ENCODE measurements at places on chromosomes 7 and 10.

- no peak for DNase-seq
These were observed 150.4 kb upstream of the RNF32 start for GRCh38 chr7:156490021-156490800.

- no peak for DNase-seq
These were observed 103.2 kb upstream of the TMEM106B start for GRCh38 chr7:12107841-12108254.

DNA sequence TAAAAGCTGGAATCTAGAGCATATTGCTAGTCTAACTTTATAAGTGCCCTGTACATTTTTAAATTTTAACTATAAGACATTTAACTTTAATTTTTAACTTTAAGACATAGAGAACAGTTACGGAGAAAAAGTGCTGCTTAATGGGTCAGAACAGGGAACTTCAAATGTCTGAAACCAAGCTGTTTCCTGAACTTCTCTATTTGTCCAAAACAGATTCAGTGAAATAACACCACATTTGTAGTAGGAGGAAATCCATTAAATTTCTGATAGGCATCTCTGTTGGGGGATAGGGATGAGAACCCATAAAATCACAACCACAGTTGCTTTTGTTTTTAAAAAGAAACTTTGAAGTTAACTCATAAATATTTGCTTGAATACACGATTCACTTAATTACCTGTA lies 170.8 kb upstream of the ANK3 start:
- DNase-seq: no peak

GRCh38 chr7:22307816-22308215 lies 49.1 kb downstream of the RAPGEF5 start:
- no peak for DNase-seq

DNA sequence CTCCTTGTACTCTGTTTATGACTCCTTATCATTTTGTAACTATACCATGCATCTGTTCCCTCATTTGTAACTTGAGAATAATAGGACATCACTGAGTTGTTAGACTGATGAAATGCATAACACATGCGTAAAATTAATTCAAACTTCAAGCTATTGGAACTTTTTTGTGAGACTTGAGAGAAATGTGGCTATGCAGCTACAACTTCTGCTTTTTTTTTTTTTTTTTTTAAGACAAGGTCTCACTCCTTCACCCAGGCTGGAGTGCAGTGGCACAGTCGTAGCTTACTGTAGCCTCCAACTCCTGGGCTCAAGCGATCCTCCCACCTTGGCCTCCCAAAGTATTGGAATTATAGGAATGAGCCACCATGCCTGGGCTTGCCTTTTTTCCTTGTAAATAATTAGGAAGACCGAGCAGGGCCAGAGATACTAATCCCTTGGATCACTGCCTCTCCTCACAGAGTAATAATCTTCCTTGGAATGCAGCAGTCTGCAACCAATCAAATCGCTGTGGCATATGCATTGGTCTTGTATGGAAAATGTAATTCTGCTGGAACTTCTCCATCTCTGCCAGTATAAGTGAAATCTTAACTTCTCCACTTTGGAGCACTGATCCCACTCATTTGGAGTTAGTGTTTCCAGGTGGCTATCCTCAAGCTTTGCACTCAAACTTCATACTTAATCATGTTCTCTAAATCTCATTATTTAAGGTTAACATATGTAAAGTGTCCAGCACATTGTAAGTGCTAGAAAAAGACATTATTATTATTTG lies 2.0 kb upstream of the PANK1 start:
- no peak for DNase-seq
